Ovary (tissue), 10 donors: ENCODE measurements at places on chromosomes 12 and 14. TPM values are rescaled to one million over a fixed set of nuclear protein-coding genes. Genes with fewer than 3 reads are reported as not detected.

DNA sequence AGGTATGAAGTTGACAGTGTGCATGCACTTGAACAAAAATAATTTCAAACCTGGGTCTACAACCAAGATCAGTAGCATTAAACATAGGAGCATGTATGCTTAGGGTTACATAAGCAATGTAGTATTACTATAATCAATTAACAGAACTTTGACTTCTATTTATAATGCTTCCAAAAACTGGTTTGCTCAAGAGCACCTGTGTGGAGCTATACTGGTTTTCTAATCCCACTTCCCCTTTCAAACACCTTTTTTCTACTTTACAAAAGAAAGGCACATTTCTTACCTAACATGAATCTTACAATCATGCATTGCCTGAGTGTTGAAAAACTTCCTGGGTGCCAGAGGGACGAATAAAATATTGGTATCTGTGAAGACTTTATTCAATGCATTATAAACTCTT lies 72.7 kb downstream of the EFCAB11 start:
- no peaks in the 10 kb centered on the region for H3K4me1 ChIP-seq
- no peak overlapping the region for H3K4me3 ChIP-seq
- no peak for DNase-seq
- H3K36me3 ChIP-seq, result no peaks in the 10 kb centered on the region
- no peak overlapping the region for H3K27ac ChIP-seq

DNA sequence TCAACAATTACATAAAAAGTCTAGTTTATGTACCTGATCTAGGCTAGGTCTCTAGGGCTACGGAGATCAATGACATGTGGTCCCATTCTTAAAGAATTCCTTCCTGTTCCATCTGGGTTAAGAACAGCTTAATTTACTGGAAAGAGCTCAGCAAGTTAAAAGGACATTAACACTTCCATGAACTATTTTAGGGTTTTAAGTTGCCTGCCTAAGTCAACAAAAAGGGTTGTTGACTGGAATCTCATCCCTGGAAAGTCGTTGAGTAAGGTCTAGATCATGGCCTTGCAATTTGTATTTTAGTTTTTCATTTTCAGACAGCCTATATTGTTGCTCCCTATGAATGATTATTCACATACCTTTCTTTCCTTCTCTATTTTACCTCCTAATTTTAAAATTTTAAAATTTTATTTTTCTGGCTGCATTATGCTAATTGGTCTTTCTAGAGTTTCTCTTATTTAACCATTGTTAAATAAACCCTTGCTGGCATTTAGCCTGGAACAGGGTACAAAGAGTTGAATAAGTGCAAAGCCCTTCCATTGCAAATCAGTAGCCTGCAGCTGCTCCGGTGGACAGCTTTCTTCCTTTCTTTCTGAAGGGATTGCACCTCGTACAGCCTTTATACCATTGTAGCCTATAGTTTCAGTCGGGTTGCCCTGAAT lies 66.3 kb downstream of the VRK1 start:
- H3K36me3 ChIP-seq, result no peaks in the 10 kb centered on the region
- no peak overlapping the region for H3K4me3 ChIP-seq
- H3K27ac ChIP-seq, result no peak overlapping the region
- H3K4me1 ChIP-seq, result no peaks in the 10 kb centered on the region

- no peak overlapping the region for H3K4me3 ChIP-seq
- H3K4me1 ChIP-seq, result peaks cover 3% of the 10 kb centered on the region
- DNase-seq, result no peak
- H3K27ac ChIP-seq, result no peak overlapping the region
- no peaks in the 10 kb centered on the region for H3K27me3 ChIP-seq
- no peaks in the 10 kb centered on the region for H3K36me3 ChIP-seq
These were observed 56.0 kb downstream of the FOS start for GRCh38 chr14:75334549-75335051.

Gene BHLHE41
- 37.5 TPM for total RNA-seq
